ENCODE measurements at places on chromosomes 6 and 20.

DNA sequence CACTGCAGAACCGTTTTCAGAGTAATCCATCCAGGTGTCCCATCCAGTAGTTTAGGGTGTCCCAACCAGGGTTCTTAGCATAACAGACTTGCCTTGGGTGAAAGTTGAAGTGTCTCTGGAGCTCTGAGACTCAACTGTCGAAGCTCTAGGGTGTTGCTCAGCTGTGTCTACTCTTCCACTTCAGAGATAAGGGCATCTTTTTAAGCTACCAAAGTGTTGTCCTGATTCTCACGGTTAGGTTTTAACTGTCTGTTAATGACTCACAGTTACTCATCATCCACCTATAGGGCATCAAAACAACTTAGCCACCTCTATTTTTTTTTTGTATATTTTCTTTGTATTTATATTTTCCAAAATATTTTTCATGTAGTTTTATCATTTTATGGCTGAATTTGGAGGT is 36.9 kb upstream of the TBX18 start:
- no peak for DNase-seq

GRCh38 chr6:108621117-108621516 is 60.4 kb downstream of the FOXO3 start:
- DNase-seq: no peak

- no peak for DNase-seq
Observed at GRCh38 chr20:51153867-51154707, 131.2 kb upstream of the KCNG1 start.

DNA sequence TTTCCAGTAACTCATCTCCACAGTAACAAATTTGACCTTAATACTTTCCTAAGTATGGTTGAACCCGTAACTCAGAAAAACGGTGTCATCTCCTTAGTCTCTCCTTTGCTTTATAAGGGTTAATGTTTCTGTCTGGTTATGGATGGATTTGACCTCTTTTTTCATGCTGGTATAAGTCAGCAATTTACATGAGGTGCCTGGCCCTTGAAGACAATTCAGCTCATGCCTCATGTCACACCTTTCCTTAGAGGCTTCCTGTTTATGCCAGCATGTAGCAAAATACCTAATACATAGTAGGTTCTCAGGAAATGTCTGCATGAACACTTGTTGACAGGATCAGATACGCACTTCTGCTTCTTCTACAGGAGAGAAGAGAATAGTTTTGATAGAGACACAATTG is 37.7 kb upstream of the C20orf144 start:
- DNase-seq: no peak

DNA sequence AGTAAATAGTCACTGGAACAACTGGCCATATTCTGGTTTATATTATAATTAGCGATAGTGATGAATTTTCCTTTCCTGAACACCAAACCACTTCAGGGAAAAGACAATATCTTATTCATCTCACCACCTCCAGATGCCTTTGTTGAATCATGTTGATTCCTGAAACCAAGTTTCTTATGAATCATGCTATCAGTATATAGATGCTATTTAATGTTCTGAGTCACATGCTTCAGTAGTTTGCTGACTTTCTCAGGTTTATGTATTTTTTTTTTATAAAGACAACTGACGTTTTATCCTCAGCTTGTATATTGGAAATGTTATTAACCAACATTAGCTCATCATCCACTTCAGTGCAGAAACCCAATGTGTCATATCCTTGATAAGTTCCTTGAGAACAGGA is 710.2 kb upstream of the POU3F2 start:
- peak; percentile 64 for DNase-seq

- DNase-seq: no peak
Observed at GRCh38 chr6:52643158-52643557, 27.8 kb upstream of the TMEM14A start.

DNA sequence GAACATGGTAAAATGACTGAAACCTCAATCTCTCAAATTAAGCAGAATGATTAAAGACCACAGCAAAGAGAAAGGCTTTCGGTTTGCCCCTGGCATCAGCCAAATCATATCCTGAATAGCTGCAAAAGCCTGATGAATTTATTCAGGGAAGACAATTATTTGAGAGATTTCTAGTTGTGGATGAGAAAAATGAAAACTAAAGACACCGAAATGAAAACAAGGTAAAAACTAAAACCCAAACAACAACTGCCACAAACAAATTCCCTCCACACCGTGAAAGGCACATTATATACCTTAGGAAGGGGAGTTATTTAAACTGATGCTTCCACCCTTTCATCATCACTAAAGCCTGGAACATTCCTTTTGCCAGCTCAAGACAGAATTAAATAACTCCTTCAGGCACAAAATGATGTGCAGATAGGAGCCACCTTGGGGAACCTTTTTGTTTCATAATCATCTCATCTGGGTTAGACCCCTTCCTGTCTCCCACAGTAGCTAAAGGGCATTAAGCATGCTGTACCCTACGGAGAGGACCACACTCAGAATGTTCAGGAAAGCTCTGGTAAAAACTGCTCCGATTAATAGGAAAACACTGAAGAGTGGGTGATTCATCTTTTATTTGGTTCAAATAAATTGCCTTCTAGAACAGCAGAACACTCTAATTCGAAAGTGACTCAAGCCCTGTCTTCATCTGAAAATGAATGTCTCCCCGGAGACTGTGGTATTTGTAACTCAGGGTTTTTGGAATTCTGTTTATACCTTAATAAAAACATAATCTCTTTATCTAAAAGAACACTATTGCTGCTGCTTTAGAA is 9.1 kb upstream of the ANKRD60 start:
- DNase-seq: no peak

DNA sequence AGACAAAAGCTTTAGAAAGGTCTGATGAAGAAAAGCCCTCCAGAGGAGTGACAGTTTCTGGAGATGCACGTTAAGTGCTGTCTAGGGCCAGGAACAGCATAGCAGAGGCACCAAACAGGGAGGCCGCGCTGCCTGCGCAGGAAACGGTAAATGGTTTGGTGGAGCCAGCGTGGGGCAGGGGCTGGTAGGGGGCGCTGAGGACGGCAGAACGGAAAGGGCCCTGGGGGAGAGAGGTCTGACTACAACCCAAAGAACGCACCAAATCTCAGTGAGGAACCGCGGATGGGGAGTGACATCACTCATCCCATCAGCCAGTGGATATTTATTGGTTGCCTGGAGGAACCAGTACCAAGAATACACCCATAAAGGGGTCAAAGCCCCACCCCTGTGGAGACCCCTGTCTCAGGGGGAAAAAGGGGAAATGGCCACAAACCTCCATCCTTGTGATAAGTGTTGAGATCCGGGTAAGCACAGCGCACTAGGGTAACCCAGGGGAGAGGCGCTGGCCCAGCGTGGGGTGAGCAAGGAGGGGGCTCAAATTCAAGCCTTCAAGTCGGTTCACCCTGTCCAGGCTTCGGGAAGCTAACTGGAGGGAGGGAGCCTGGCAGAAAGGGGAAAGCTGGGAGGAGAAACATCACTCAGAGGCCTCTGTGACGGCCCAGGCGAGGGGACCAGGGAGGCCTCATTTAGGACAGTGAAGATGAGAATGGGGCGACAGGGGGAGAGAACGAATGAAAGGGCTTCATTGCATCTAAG is 249.2 kb upstream of the QKI start:
- no peak for DNase-seq

DNA sequence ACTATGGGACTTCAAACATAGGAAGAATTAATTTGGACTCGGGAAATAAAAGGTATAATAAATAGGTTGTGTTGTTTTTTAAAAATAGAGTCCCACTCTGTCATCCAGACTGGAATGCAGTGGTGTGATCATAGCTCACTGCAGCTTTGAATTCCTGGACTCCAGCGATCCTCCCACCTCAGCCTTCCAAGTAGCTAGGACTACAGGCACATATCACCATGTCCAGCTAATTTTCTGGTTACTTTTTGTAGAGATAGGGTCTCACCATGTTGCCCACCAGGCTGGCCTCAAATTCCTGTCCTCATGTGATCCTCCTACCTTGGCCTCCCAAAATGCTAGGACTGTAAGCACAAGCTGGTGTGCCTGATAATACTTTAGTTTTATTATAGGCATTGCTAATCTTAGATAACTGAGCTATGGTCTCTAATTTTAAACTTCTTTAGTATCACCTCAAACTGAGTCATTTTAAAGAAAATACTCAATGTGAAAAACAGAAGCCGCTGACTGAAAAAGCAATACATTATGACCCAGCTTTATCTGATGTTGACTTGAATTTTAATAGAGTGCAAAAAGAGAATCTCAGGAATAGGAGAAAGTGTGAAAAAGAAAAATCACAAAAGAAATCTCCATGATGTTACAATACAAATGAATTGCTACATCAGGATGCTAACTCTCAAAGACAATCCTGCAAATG is 251.0 kb downstream of the RNGTT start:
- DNase-seq: peak; percentile 10

- DNase-seq: no peak
Observed at GRCh38 chr6:135493218-135493961, 4.2 kb downstream of the AHI1 start.

DNA sequence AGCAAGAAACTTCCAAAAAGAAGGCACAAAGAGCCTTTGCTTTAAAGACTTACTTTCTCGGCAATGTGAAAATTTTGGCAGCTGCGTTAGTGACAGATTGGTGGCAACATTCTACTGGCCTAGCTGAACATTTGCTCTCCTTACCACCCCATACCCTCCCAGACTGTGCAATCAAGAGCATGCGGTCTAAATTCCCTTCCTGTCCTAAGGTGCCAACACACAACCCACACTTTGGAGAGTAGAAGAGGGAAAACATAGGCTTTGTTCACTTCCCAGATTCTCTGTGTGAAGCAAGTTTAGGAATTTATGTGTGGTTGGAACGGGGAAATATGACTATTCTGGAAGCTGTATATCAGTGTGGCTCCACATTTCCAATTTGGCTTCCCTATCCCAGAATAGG is 29.8 kb upstream of the NEDD9 start:
- no peak for DNase-seq

DNA sequence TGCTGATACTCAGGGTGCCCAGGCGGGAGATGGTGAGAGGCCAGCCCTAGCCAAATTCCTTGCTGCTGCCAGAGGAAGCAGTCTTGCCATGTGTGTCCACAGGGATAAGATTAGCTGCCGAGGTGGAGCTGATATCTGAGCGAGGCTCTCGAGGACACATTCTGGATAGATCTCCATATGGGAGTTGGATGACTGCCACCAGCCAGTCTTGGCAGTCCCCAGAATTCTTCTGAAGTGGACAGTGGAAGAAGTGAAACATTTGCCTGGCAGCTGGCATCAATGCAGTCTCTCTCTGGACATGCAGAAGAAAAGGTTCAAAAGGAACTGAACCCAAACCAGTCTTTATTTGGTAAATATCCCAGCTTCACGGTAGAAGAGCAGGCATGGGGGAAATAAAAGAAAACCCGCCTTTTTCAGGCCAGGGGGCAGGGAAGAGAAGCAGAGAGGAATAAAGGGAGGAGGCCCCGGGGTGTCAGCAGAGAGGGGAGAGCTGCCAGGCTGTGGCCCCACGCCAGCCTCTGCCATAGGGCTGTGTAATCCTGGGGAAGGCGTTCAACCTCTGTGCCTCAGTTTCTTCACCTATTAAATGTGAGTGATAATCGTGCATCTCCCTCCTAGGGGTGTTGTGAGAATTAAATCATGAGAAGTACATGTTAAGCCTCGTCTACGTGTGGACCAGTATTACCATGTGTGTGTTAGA is 3.7 kb upstream of the FUCA2 start:
- DNase-seq: no peak

GRCh38 chr20:50191544-50192363 is 1.1 kb downstream of the CEBPB start:
- peak; percentile 50 for DNase-seq

DNA sequence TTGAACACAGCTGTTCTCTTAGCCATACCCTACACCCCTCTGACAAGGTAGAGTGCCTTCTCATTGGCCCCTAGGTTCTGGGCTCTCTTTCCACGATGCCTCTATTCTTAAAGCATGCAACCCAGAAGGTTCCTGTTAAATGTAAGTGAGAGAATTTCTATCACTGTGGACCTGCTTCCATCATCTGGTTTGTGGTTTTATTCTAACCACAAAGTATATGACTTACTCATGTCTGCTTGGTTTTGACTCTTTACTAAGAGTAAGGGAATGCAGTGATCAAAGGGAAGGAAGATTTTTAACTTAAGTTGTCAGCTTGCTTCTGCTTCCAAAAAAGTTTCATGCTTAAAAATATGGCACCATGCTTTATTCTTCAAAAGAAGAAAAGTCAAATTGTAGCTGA is 80.2 kb downstream of the ANKEF1 start:
- DNase-seq: peak; percentile 13
